Stimulated activated CD4-positive, alpha-beta T cell treated with anti-CD3 and anti-CD28 coated beads, Interleukin-1b, Interleukin-23, amount 100 ng/mL, for 1 hour (primary cell): ENCODE measurements at places on chromosomes 16 and 17.
A peak's percentile ranks its signal among the peaks of the same experiment; 100 is the strongest.

DNA sequence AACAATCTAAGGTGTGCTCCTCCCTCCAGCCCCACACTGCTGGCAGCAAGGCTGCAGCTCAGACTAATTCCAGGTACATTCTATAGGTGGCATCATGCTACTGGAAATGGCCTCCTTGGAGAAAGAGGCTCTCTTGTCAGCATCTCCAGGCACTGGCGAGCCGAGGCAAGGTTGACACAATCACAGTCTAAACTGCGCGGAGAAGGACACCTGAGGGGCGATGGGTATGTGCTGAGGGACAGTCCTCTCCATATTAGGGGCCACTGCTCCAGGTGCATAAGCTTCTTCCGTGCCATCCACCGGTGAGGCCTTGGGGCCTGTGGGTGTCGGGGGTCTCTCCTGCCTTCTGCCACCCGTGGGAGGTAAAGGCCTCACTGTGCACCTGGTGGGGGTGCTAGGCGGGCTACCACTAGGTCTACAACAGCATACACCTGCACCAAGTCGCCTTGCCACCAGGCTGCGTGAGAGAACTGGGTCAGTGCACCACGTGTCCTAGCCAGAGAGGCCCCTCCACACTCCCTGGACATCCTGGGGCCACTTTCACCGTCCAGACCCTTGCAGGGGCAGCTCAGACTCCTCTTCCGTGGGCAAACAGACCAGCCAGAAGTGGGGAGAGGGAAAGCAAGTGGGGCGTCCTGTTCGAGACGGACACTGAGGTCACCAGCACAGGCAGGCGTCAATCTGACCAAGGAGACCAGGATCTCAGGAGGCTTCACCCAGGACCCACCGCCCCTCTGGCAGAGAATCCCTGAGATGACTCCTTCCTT, 12.1 kb upstream of the CBX8 start:
- DNase-seq: no peak

GRCh38 chr16:67672739-67673662, 6.4 kb downstream of the C16orf86 start:
- no peak for DNase-seq

- DNase-seq: no peak
Measured at GRCh38 chr17:32763855-32764439, 113.0 kb downstream of the MYO1D start.

DNA sequence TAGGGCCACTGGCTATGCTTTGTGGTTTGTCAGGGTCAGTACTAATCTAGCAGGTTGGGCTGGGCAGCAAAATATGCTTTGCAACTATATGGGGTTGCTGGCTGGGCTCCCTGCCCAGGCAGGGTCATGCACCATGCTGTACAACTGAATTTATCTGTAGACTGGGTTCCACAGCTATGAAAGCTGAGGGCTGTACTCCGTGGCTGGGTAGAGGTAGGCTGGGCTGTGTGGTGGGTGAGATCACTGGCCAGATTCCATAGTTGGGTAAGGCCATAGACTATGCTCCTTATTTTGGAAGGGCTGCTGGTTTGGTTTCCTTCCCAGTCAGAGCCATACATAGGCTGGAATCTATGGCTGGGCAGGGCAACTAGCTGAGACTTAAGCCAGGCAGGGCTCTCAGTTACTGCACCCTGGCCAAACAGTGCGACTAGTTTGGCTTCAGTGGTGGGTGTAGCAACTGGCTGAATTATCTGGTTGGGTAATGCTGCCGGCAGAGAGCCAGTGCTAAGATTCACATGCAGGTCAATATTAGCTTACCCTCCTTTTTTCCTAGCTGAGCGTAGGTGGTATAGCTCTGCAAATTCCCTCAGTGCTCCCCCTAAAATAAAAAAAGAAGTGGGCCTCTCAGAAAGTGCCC, 769.1 kb upstream of the CDH8 start:
- DNase-seq: no peak

- DNase-seq: no peak
Measured at GRCh38 chr17:17416007-17416399, 60.8 kb upstream of the MED9 start.

DNA sequence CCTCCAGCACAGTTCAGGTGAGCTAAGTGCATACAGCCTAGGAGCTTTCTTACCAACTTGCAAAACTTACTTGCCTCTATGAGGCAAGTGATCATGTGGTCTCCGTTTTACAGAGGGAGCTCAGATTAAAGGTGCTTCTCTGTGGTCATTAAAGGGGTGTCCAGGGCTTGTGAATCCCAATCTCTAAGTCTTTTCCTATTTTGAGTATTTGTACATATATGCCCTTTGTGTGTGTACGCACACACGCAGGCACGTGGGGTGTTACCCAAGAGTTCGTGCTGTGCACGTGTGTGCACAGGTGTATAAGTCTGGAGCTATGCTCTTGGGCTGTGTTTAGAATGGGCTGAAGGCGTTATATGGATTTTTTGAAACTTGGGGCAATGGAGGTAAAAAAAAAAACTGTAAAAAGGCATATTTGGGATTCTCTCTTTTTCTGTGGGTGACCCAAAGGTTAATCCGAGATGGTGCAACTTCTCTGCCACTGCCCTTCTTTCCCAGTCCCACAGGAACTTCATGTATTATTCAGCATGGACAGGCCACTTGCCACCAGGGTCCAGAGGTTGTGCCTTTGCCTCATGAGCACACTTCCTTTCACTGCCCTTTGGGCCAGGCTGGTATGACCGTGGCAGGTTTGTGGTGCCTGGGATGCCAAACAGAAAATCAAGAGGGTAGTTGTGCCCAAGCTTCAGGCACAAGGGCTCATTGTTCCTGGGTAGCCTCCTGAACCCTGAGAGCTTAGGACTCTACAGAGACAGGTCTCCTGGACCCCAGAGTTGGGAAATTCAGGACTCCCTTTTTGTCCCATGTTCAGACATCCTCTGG, 1.5 kb downstream of the ABCC3 start:
- DNase-seq: no peak

- DNase-seq: no peak
Measured at GRCh38 chr16:13896543-13897182, 23.3 kb upstream of the ERCC4 start.

- DNase-seq: no peak
Measured at GRCh38 chr16:4410335-4411075, 5.9 kb downstream of the CORO7 start.

GRCh38 chr17:29562615-29563014, 4.2 kb downstream of the ABHD15 start:
- no peak for DNase-seq

GRCh38 chr16:11792410-11793241, 4.4 kb downstream of the ZC3H7A start:
- no peak for DNase-seq

GRCh38 chr17:39867880-39868553, at the start of gene ZPBP2:
Gene ZPBP2, plus strand, starts transcription at chr17:39868202. Its CDS starts 153 bp downstream, at chr17:39868355.
- peak; percentile 29 for DNase-seq

DNA sequence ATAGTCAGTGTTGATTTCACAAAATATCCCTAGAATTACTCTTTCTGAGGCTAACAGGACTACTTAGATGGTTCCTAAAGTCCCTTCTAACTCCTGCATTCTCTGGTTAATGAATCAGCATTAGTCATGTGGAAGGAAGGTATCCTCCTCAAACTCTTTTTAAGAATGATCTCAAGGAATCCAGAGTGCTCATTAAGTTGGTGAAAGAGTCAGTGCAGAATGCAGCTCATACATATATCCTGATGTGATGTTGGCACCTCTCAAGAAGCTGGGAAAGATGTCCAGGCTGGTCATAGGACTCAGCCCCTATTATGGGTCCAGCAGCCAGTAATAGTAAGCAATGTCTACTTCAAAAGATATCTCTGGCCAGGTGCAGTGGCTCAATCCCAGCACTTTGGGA, 65.5 kb downstream of the PIGL start:
- DNase-seq: no peak
